ENCODE measurements at places on chromosomes 6 and 20.
A peak's percentile ranks its signal among the peaks of the same experiment; 100 is the strongest.

- H3K36me3 ChIP-seq, result no peaks in the 10 kb centered on the region
- no peaks in the 10 kb centered on the region for H3K27me3 ChIP-seq
- H3K27ac ChIP-seq, result no peak overlapping the region
- no peak overlapping the region for H3K4me3 ChIP-seq
- no peak for DNase-seq
Observed at GRCh38 chr20:54227751-54228150, 19.9 kb downstream of the PFDN4 start.

- H3K4me1 ChIP-seq, result no peaks in the 10 kb centered on the region
- H3K27ac ChIP-seq, result no peak overlapping the region
- H3K36me3 ChIP-seq, result no peaks in the 10 kb centered on the region
Observed at GRCh38 chr6:83838727-83839126, 14.4 kb upstream of the RIPPLY2 start.

DNA sequence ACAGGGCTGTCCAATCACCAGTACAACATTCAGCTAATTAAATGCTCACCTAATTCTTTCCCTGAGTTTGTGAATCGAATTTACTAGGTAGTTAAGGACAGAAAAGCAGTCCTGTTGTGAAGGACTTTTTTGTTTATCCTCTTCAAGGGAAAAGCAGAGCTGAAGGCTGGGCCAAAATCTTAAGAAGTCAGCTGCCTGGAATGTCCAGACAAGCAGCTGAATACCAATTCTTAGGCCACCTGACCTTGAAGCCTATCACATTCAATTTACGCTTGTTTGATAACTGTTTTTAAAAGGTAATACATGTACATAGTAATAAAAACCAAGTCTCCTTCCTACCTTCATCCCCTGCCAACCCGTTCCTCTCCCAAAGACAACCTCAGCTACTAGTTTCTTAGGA lies 56.4 kb downstream of the UQCC1 start:
- DNase-seq, result no peak
- no peak overlapping the region for H3K27ac ChIP-seq
- no peaks in the 10 kb centered on the region for H3K27me3 ChIP-seq
- H3K4me3 ChIP-seq, result no peak overlapping the region

GRCh38 chr6:2562721-2563451 lies 187.8 kb downstream of the MYLK4 start:
- H3K27me3 ChIP-seq, result no peaks in the 10 kb centered on the region
- no peak for DNase-seq
- no peaks in the 10 kb centered on the region for H3K36me3 ChIP-seq
- H3K4me1 ChIP-seq, result no peaks in the 10 kb centered on the region
- H3K4me3 ChIP-seq, result no peak overlapping the region
- no peak overlapping the region for H3K27ac ChIP-seq

- no peak overlapping the region for H3K4me3 ChIP-seq
- no peak for DNase-seq
- H3K27ac ChIP-seq, result peak overlapping the region; percentile 77
Observed at GRCh38 chr6:166556336-166556735, 30.1 kb downstream of the RAMACL start.
